ENCODE measurements at places on chromosomes 7 and 10.

DNA sequence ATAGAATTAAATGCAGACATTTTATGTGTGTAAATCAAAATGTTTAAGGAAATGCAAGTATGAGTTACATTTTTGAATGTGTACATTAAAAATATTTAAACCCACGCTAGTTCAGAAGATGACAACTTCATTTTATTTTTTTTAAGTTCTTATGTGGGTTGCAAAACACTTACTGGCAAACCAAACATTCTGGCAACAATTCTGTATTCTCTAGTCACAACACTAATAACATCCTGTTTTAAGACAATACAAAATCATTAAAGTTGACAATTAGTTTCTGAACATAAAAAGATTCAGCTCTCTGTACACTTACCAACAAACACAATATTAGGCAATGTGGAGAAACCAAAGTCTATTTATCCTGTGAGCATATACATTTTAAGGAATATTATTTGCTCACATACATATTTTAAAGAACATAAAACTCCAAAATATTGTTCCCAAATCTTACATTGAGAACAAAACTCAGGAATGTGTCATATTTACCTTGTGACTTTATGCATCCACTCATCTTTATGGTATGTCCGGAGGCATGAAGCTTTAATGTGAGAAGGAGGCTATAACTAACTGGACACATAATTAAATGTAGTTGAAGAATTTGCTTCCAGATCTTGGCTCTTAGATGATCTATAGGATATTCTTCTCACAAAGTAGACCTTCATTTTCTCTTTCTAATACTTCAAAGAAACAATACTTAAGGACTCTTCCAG is 134.7 kb downstream of the DGKB start:
- no peak for DNase-seq
- H3K27me3 ChIP-seq = no peaks in the 10 kb centered on the region
- no peak overlapping the region for H3K4me3 ChIP-seq
- H3K27ac ChIP-seq = no peak overlapping the region
- H3K4me1 ChIP-seq = no peaks in the 10 kb centered on the region

GRCh38 chr10:58326967-58327381 is 7.8 kb upstream of the UBE2D1 start:
- peak overlapping the region; percentile 19 for H3K4me3 ChIP-seq
- H3K4me1 ChIP-seq = no peaks in the 10 kb centered on the region
- H3K36me3 ChIP-seq = no peaks in the 10 kb centered on the region
- H3K27ac ChIP-seq = no peak overlapping the region
- DNase-seq = peak; percentile 28

GRCh38 chr10:86953747-86954680 is 3.4 kb downstream of the MMRN2 start:
- no peaks in the 10 kb centered on the region for H3K27me3 ChIP-seq
- H3K27ac ChIP-seq = peak overlapping the region; percentile 93
- H3K36me3 ChIP-seq = no peaks in the 10 kb centered on the region
- DNase-seq = peak; percentile 91
- no peaks in the 10 kb centered on the region for H3K4me1 ChIP-seq

DNA sequence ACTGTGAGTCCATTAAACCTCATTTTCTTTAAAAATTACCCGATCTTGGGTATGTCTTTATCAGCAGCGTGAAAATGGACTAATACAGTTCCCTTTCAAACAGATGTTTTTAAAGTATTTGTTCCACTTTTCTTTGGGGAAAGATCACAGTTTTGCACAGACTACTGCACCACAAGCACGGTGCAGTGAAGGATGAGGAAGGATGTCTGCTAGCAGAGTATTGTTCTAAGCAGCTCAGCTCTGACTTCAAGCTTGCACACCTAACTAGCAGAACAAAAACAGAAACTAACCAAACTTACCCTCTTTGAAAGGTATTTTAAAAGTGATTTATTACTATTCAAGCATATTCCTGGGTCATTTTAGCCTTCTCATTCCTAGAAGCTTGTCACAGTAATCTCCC is 20.0 kb downstream of the THNSL1 start:
- no peak overlapping the region for H3K27ac ChIP-seq
- no peak overlapping the region for H3K4me3 ChIP-seq
- H3K27me3 ChIP-seq = no peaks in the 10 kb centered on the region
- DNase-seq = no peak
